ENCODE measurements at places on chromosomes 3 and 15. TPM values are rescaled to one million over a fixed set of nuclear protein-coding genes. Genes with fewer than 3 reads are reported as not detected.

The CSPG4 gene
- 0.32 TPM for total RNA-seq

DNA sequence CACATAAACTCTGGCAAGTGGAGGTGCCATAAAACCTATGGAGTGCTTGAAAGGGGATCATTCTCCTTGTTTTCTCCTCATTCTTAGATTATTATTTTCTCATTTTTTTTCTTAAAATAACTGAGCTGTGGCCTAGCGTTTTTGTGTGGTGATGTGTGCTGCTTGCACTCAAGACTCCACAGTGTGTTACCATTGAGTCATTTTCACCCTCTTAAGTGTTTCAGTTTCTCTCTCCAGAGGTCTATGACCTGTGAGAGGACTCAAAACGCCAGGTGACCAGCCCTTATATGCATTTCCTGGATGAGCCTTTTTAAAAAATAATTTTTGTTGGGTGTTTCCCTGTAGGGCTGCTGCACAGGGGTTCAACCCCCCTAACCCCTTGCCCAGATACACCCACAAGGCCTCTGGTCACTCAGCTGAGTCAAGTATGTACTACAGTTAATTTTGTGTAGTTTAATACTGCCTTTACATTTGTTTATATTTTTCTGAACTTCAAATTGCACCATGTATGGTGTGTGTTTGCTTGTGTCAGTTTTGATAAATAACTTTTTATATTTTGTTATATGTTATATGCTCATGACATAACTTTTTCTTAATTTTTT is 15.4 kb upstream of the BTLA start:
- DNase-seq = no peak

DNA sequence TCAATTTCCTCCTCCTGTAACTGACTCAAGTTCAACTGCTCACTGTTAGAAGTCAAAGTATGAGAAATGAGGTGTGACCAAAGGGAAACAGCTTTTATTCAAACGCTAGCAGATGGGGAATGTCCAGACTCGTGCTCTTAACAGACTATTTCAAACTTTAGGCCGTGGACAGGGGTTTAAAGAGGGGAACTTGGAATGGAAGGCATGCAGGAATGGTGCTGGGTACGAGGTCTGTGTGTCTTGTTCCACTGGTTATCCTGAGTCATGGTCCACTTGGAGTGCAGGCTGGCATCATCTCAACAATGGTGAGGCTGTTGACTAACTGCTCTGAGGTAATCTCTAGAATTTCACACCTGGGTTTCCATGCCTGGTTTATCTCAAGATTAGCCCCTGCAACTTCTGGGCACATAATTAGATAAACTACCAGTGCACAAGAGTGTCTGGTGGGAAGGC is 22.9 kb upstream of the DNAAF4 start:
- DNase-seq = no peak

- DNase-seq = no peak
These were observed 366.8 kb downstream of the VGLL3 start for GRCh38 chr3:86624192-86624591.

GRCh38 chr3:192850451-192850981 is 67.1 kb downstream of the MB21D2 start:
- peak; percentile 39 for DNase-seq

DNA sequence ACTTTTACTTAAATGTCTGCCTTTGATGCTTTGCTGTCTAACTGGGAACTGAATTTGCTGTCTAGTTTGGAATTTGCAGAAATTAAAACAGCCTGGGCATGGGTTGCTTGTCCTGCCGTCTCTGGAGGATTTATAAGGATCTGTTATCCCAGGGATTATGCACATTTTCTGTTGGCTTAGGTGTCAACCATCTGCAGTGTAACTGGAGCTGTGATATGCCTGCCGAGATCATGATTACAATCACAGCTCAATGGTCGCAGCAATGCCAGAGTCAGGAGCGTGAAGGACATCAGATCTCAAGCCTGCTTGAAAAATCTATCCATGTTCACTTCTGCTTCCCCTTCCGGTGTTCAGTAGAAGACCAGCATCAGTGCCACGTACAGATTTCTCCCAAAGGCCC is 41.8 kb upstream of the SETMAR start:
- no peak for DNase-seq

DNA sequence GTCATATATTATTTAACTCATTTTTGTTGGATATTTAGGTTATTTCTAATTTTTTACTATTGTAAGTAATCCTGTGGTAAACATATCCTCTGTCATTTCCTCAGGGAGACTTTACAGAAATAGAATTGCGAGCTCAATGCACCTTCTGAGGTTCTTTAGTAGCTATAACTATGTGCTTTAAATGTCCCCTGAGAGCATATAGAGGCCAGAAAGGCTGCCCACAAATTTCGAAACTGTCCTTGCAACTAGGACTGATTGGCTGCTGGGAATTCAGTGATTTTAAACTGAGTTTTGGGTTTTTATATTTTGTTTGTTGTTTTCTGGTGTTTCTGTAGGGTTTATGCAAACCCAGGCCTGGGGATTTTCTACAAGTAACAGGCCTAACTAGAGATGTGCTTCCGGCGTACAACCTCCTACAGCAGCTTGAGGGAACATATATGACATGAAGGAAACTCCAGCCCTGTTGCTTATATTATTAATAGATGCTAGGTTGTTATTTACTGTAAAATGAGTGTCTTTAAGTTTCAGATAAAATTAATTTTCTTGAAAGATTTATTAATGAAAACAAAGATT is 29.1 kb upstream of the P4HTM start:
- no peak for DNase-seq

DNA sequence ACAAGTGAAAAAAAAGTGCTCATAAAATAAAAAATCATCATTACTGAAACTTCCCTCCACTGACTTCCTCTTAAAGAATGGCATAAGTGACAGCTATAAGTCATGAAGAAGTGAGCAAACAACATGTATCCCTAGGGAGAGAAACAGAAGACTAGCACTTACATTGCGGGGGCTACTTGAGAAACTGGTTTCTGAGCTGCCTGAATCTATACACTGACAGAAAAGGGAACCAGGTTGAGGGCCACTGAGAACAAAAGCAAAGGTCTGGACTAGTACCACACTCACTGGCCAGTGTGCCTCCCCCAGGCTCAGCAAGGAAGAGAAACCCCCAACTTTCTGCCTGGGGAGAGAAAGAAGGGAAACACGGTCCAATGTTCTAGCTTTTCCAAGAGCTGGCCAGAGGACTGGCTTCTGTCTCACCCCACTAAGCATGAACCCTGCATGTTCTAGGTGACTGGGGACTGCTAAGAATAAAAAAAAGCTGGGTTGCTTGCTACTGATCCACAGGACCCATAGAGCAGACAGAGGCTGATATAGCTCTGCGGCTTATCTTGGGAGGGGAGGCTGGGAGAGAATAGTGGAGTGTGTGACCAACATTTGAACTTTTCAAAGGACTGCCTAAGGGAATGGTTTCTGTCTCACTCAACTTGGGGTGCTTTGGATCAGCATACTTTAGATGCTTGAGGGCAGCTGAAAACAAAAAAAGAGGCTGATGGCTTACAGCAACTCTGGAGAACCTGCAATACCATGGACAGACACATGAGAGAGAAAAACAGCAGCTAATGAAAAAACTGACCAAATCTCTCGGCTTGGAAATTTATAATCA is 8.1 kb downstream of the RAD18 start:
- DNase-seq = peak; percentile 43

The PYDC2 gene
- total RNA-seq = not detected

The CHDH gene
- total RNA-seq = 0.47 TPM

The TEX55 gene
- not detected for total RNA-seq

GRCh38 chr3:45756055-45756454 is 40.3 kb downstream of the SLC6A20 start:
- DNase-seq = no peak

GRCh38 chr15:67068710-67069400 is 3.5 kb downstream of the SMAD3 start:
- DNase-seq = peak; percentile 47

GRCh38 chr15:97009031-97009431 is 678.5 kb downstream of the NR2F2 start:
- no peak for DNase-seq

The LRRC2 gene
- total RNA-seq = 2.8 TPM

- no peak for DNase-seq
These were observed 10.9 kb upstream of the SRGAP3 start for GRCh38 chr3:9260305-9260704.

- no peak for DNase-seq
These were observed 44.5 kb downstream of the IL17RD start for GRCh38 chr3:57120451-57121174.

- no peak for DNase-seq
These were observed 7.0 kb downstream of the ADIPOQ start for GRCh38 chr3:186849374-186849975.

DNA sequence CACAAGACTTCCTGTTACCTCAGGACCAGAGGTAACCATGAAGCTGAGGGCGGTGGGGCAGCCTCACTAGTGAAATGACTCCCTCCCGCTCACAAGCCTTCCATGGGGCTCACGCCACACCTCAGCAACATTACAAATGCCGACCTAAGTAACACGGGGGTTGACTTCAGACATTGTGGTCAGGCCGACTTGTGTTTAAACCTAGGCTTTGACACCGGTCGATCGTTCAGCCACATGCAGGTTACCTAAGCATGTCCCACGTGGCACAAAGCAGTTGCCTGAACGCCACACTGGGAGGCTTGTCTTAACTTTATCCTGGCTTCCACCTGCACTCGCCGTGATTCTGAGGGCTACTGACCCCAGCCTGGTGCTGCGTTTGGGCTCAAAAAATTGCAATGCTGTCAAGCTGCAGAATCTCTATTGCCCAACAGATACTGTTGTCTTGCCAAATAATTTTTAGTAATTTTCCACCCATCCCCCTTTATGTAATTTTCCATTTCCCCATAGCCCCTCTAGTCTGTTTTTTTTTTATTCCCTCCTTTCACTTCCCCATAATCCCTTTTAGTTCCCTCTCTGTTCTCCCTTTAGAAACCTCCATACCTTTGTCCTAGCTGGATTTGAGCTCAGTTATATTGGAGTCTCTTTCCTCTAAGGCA is 158.6 kb upstream of the RGMA start:
- no peak for DNase-seq

DNA sequence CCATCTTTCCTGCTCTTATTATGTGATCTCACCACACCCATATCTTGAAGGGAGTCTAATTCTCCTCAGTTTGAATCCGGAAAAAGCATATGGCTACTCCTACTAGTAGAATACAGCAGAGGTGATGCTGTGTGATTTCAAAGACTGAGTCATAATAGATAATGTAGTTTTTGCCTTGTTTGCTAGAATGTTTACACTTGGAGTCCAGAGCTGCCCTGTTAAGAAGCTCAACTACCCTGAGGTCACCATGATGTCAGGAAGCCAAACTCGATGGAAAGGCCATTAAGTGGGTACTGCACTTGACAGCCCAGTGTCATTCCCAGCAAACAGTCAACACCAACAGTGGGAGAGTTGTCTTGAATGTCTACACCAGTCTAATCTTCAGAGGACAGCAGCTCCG is 56.9 kb downstream of the CD200R1L start:
- DNase-seq = no peak

- no peak for DNase-seq
These were observed 307.9 kb downstream of the CLSTN2 start for GRCh38 chr3:140242818-140243276.

DNA sequence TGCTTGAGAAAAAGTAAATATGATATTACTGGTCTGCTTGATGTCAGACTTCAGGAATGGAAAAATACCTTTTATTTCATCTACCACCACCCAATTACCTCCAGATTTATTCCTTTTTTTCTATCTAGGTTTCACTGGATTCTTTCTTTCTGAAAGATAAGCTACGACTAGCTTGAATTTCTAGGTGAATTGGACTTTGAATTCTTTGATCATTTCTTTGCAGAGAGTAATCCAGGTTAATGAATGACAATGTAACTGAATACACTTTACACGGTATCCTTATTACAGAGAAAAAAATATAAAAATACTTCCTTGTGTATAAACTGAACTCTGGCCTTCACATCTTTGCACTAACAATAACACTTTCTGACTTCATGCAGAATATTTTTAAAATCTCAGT is 59.5 kb upstream of the TRPC1 start:
- DNase-seq = no peak

DNA sequence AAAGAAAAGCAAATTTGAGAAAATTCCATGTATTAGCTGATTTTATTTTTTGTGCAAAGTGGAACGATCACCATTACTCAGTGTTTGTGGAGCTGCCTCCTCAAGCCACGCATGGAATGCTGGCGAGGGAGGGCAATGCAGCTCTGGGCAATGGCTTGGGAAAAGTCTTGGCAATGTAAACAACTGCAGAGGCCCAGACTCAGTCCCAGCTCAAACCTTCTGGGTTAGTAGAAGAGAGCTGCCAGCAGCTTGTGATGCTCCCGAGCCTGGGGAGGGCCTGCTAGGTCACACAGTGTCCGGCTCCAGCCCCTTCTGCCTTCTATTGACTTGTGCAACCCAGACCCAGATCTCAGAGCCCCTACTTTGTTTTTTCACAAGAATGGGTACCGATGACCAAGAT is 4.3 kb downstream of the EPHB1 start:
- no peak for DNase-seq

The CNTN3 gene
- total RNA-seq = not detected

GRCh38 chr3:116423374-116423773 is 21.9 kb downstream of the LSAMP start:
- no peak for DNase-seq

- no peak for DNase-seq
These were observed 32.3 kb downstream of the SLCO3A1 start for GRCh38 chr15:91885714-91886270.

The DUOXA2 gene
- not detected for total RNA-seq

GRCh38 chr3:180881065-180881801 is 31.2 kb upstream of the FXR1 start:
- DNase-seq = no peak

DNA sequence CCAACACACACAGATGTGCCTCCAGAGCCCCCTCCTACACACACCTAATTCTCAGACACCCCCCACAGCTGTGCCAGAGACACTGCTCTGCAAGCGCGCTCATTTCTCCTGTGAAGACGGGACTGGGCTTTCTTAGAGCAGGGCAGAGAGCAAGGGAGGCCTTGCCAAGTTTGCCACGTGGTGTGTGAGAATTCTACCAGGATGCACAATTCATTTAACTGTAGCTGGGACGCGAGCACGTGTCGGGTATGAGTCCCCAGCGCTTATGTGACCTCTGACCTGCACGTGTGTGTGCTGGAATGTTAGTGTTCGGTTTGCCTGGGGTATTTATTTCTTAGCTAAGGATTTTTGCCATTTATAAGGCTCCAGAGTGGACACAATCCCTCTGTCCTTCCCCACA is 37.0 kb downstream of the FEM1B start:
- peak; percentile 26 for DNase-seq

The PAQR9 gene
- total RNA-seq = not detected

The SIAH2 gene
- total RNA-seq = 24.6 TPM

DNA sequence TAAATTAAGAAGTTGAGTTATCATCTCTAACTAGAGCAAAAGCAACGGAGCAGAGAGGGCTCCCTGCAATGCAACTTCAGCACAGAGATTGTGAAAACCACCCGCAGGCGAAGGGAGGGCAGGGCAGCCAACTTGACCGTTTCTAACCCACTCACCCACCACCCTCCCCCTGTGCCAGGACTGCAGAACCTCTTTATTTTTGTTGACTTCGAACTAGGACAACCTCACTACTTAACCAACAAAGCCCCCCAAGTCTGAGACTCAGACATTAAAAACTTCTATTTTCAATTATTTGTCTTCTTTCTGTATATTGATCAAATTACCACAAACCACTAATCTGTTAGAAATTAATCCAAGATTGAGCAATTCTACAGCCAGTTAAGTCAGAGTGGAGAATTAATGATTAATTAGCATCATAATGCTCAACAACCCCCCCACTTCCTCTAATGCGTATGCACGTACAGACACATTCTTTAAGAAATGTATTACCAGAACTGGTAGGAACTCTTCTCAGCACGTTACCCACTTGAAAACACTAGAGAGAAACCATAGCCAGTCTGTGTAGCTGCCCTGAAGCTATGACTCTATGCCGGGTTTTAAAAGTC is 2.0 kb downstream of the MGLL start:
- DNase-seq = no peak

Measured in SJSA1 (cell line).